Ureter (tissue), 1 donor: ENCODE measurements at places on chromosomes 3 and 15. TPM values are rescaled to one million over a fixed set of nuclear protein-coding genes. Genes with fewer than 3 reads are reported as not detected.

HHATL gene
- total RNA-seq, result 0.73 TPM

ANKRD34C gene
- total RNA-seq, result not detected

USP19 gene
- total RNA-seq, result 69.3 TPM

EXOG gene
- 26.1 TPM for total RNA-seq

SYNM gene
- 189 TPM for total RNA-seq

C3orf20 gene
- total RNA-seq, result 0.31 TPM

HDAC11 gene
- 17.4 TPM for total RNA-seq

DNA sequence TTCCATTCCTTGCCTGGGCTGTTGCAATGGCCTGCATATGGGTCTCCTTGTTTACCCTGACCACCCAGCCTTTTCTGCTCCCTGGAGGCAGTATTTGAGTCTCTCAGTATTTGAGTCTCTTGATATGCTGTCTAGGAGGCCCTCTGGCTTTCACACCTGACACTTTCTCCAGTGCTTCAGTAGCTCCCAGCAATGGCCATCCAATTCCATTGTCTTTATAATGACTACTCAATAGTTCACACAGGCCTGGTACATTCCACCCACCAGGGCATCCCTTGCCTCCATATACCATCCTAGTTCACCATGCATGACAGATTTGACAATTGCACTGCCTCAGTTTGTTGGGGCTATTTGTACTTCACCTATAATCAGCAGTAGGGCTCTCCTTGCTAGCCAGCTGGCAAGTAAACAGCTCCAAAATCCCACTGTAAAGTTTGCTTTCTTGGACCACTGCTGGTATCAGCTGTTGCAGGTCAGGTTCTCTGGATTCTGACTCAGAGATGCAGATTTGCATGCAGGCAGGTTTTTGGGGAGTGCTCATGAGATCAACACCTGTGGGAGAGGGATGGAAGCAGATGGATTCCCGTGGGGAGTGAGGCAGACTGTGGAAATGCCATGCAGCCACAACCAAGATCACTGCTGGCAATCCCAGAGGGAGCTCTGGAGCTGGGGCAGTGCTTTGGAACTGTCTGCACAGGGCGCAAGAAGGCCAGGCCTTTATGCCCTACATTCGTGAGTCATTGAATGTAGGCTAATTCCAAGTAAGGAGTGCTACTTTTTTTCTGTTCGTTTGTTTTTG is 19.1 kb upstream of the XIRP1 start:
- DNase-seq, result peak; percentile 12

DNA sequence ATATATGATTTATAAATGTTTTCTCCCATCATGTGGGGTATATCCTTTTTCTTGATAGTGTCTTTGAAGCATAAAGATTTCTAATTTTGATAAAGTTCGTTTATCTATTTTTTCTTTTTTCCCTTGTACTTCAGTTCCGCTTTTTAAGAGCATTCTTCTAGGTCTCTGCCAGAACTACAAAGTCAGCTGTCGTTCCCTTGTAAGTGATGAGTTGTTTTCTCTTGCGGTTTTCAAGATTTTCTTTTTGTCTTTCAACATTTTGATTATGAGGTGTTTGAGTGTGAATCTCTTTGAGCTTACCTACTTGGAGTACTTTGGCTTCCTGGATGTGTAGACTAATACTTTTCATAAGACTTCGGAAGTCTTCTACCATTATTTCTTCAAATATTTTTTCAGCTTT is 9.3 kb upstream of the PRICKLE2 start:
- no peak for DNase-seq

GRCh38 chr3:136817448-136817847 is 1.5 kb upstream of the SLC35G2 start:
- no peak for DNase-seq

DNA sequence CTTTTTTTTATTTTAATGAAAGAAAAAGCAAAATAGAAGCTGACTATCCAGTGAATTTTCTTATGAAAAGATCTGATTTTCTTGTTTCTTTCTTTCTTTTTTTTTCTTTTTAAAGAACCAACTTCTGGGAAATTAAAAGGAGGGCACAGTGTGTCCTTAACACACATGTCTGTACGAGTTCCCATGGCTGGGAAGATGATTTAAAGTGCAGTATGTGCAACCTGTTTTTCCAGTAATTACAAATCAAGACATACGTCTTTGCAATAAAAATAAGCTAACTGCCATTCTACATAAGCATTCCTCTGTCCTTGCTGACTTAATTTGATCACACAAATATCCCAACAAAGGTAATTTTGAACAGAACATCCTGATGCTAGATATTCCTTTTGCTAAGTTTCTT is 416.1 kb downstream of the ROBO1 start:
- no peak for DNase-seq

DNA sequence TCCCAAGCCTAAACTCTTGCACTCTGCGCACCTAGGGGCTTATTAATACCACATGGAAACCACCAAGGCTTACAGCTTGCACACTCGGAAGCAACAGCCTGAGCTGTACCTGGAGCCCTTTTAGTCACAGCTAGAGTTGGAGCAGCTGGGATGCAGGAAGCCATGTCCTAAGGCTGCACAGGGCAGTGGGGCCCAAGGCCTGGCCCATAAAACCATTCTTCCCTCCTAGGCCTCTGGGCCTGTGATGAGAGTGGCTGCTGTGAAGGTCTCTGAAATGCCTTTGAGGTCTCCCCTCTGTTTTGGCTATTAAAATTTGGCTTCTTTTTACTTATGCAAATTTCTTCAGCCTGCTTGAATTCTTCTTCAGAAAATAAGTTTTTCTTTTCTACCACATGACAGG is 383.9 kb upstream of the UBE2E2 start:
- DNase-seq, result no peak

DNA sequence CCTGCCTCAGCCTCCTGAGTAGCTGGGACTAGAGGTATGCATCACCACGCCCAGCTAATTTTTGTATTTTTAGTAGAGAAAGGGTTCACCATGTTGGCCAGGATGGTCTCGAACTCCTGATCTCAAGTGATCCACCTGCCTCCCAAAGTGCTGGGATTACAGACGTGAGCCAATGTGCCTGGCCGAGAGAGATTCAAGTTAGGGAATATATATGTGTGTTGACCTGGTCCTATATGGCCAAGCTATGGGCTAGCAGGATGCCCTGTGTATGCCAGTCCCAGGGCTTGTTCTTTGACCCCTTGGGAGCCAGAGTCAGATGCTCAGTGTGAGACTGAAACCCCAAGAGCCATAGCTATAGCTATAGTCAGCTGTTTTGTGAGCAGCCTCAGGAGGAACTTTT is 1.9 kb downstream of the NDUFAF3 start:
- no peak for DNase-seq

GRCh38 chr3:151878465-151878864 is 5.0 kb downstream of the SUCNR1 start:
- DNase-seq, result no peak

- DNase-seq, result no peak
These were observed 57.6 kb downstream of the CD86 start for GRCh38 chr3:122112754-122113153.
